ENCODE measurements at places on chromosomes 11 and 22.

GRCh38 chr11:57008373-57008772 lies 19.7 kb downstream of the OR5AK2 start:
- DNase-seq: no peak

DNA sequence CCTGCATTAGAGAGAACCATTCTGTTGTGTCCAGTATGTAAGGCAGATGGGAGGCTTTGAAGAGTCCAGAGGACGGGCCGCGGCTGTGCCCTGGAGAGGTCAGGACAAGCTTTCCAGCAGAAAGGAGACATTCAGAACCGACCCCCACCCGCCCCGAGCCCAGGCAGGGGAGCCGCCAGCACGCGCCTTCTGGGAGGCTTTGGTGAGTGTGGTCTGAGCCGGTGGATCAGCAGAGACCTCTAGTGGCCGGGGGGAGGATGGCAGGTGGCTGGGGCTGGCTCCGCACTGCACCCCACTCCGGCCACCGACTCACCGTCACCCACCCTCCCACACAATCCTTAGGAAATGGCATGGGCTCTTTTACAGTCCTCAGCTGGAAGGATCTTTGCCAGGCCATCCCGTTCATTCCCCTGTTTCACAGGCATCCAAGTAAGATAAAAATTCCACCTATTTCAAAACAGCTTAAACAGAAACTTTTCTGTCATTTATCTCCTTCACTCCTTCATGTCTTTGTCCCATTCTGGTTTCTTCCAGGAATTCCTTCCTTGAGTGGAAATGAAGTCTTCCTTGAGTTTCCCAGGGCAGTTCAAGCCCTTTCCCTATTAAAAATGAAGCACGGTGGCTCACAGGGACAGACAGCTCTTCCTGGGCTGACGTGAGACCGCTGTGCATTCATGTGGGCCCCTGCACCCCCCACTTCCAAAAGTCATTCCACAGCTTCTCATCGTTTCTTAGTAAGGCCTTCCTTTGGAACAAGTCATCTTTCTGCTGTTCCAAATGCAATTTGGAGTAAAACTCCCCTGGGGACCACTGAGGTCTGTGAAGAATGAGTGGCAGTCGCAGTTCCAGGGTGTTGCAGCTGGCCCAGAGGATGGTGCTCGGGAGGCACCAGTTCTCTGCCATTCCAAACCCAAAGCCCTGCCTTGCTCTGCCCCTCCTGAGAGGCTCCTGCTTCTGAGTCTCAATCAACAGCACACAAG lies 91.0 kb downstream of the FEZ1 start:
- DNase-seq: peak; percentile 45

DNA sequence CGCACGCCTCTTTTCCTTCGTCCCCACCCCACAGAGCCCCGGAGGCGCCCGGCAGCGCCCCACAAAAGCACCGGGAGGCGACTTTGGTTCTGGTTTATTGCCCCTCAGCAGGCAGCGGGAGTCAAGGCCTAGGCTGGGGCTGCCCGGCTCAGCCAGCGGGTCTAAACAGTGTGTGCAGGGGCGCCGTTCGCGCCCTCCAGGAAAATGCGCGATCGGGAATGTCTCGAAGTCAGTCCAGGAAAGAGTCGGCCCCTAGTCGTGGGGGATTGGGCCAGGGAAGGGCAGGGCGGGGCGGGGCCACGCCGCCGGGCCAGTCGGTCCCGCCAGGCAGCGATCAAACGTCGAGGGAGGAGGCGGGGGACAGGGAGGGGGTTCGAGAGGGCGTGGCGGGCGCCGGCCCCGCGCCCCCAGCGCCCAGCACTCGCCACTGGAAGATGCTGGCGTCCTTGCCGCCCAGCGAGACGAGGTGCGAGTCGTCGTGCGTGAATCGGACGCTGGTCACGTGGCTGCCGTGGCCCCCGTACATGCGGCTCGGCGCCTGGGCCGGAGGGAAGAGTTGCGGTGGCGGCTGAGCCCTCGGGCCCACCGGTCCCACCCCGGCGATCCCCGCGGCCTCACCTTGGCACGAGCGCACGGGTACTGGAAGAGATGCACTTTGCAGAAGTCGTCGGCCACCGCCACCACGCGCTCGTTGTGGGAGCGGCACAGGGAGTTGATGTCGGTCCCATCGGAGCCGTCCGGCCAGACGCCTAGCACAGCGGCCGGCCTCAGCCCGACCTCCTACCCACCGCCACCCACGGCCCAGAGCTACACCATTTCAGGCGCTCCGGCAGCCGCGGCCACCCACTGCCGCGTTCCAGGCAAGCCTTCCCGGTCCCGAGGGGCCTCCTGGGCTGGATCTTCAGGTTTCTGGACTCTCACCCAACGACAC lies 741 bp upstream of the MTA2 start:
- peak; percentile 32 for DNase-seq

DNA sequence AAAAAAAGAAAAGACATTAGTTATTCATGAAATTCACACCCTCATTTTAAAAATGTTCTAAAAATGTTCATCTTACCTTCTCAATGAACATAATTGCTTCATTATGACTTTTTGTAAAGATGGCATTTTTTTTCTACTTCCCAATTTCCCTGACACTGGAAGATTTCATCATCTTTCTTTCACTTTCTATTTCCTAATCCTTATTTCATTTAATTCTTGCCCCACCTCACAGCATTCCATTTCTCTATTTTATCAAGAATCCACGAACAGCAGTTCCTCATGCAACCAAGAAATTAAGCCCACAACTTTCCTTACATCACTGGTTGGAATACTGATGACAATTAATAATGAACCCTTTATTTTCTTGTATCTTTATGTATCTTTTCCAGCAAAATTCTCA lies 1.9 kb downstream of the PATL1 start:
- DNase-seq: no peak

GRCh38 chr11:79437981-79438630 lies 2.7 kb downstream of the TENM4 start:
- no peak for DNase-seq

DNA sequence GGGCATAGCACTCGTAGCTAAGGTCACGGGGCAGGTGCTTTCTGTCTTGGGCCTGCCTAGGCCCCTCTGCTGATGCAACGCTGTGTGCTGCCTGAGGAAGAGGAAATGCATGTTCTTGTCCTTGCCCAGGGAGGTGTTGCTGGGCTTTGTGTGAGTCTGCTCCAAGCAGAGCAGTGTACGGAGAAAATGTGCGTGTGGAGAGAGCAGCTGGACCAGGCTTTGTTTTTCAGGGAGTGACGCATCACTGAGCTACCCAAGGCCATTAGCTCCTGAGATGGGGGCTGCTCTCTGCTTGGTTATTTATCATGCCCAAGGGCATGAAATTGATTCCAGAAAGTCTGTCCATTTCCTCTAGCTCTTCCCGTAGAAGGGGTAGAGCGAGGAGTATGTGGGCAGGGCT lies 82.9 kb upstream of the THY1 start:
- DNase-seq: no peak

DNA sequence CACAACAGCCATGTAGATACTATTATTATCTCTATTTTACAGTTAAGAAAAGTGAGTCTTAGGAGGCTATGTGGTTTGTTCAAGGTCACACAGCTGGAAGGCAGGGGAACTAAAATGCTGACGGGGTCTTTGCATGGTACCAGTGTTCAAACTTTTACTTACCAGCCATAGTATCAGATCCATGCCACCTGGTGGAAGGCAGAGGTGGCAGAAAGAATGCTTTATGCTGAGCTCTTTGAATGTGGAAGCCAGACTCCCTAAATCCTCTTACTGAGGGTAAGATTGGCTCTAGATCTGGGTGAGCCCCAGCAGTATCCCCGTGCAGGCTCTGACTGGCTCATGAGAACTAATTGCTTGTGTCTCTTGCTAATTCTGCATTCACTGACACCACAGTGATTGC lies 54.3 kb upstream of the NAV2 start:
- no peak for DNase-seq
